ENCODE measurements at places on chromosomes 5 and 9.

DNA sequence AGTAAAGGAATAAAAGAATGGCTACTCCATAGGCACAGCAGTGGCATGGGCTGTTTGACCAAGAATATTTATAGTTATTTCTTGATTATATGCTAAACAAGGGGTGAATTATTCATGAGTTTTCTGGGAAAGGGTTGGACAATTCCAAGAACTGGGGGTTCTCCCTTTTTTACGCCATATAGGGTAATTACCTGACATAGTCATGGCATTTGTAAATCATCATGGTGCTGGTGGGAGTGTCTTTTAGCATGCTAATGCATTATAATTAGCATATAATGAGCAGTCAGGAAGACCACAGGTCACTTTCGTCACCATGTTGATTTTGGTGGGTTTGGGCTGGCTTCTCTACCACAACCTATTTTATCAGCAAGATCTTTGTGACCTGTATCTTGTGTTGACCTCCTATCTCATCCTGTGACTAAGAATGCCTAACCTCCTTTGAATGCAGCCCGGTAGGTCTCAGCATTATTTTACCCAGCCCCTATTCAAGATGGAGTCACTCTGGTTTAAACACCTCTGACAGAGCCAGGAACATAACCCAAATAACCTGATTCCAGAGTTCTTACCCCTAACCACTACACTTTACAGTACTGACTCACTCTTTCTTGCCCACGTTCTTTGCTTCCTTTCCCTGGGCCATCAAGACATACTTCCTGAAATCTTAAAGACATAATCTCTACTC, 25.0 kb upstream of the MRPS30 start:
- no peak for DNase-seq

DNA sequence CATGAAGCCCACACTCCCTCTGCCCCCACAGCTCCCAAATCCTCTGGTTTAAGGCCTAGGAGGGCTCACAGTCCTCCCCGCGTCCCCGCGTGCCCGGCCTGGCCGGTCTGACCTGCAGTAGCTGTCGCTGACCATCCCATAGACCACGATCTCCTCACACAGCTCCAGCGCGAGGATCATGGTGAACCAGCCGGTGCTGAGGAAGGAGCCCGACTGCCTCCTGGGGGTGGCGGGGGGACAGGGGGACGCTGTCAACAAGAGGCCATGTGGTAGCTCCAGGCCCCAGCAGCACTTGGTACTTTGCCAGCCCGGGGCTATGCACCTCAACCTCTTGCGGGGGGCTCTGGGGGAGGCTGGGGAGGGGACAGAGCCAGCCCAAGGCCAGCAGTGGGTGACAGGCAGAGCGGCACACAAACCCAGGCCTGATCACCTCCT, 7.0 kb downstream of the ST6GALNAC4 start:
- no peak for DNase-seq

DNA sequence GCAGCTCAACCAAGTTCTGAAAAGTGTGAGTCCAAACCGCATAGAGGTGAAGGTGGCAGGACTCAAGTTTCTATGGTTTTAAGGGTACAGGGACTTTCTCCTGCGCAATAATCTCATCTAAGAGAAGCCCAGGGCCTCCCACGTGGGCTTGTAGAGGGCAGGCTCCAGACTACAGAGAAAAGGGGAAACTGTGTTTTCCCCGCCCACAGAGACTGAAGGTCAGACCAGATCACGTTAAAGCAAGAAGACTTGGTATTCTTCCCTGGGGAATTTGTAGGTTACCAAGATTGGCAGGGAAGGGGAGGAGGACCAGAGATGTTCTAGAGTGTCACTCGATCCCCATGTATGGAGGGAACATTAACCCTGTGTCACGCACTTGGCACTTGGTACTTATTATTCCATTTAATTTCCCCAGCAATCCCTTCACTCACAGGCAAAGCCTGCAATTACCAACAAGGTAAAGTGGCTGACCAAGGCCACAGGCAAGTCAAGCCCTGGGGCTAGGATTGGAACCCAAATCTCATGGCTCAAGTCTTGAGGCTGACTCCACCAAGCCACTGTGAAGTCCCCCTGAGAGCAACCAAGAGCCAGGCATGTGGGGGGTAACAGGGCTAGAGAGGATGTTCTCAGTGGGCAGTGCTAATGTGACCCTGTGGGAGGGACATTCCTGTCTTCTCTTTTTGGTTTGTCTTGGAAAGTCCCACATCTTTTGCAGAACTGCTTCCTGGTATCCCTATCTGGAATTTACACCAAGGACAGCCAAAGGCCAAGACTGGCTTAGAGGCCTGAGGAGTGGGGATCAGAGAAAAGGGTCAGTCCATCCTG, 18.3 kb upstream of the NEK6 start:
- DNase-seq: no peak

- no peak for DNase-seq
These were observed 4.6 kb upstream of the HNRNPA0 start for GRCh38 chr5:137758715-137759306.

- DNase-seq: no peak
These were observed 18.3 kb upstream of the TEK start for GRCh38 chr9:27090711-27091110.

- DNase-seq: no peak
These were observed 106.3 kb upstream of the MAMDC2 start for GRCh38 chr9:69937360-69937759.

DNA sequence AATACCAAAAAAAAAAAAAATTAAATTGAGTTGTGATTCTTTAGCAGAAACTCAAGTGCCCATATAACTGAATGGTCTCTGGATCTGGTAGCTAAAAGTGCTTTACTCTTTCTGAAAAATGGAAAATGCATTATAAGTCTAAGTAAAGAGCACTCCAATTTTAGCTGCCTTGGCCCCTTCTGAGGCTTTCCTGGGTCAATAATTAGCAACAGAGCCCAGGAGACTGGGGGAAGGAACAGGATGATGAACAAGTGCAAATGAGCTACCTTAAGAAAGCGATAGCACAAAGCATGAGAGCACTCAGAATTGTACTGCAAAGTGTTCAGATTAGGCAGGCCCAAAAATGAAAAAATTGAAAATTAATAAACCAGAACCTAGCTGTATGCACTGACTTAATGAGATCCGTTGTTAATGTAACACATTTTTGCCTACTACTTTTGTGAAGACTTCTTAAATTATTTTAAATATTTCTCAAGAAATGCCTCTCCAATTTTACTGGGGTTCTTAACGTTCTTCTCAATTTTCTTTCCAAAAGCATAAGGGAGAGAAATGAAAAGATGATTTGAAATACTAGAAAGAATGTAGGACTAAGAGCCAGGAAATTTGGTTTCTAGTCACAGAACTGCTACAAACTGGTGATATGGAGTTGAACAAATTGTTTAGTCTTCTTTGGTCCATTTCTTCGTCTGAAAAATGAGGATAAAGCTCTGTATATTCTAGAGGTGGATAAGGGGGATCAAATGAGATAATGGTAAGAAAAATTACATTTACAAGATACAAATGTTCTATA, 566.1 kb downstream of the PDE4D start:
- DNase-seq: no peak

DNA sequence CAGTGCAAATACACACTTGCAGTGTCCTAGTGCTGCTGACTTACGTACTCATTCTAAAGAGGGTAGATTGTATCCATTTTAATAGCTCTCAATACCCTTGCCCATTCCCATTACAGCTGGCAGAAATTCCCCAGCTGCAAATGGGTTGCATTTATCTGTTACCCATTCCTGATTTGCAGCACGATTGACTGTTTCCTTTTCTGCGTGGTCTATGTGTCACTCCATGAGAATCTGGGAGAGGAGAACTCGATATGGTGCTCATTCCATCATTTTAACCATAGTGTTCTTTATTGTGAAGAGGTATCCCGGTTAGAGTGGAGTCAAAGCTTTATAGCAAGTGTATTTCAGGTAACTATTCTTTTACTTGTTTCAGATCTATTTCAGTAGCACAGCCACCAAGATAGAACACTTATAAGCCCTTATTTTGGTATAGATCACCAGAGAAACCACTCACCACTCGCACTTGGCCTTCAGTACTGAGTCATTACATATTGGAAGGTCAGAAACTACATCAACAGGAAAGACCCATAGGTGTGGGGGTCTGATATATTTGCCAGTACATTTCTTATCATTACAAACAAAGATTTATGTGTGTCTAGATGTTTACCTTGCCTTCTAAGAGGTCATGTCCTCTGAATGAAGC, 139.5 kb downstream of the MUSK start:
- DNase-seq: no peak

DNA sequence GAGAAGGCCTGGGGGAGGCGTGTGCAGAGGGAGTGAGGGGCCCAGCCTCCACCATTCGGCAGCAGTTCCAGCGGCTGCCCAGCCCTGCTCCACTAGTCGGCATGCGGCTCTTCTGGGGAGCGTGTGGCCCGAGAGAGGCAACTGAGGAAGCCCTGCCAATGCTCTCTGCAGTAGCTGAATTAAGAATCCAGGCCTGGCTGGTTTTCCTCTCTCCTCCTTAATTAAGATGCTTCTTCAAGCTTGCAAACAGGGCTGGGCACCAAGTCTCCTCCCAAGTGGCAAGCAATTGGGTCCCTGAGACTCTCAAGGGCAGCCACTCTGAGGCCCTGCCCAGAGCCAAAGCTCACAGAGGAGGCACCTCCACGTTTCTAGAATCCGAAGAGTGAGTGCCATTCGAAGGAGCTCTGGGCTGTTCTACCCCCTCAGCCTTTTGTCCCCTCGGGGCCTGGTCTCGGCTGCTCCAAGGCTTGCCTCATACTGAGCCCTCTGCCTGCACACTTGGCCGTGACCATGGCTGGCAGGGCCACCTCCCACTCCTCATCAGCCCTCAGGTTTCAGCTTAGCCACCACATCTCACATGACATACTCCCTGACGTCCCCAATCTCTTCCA, 75.4 kb upstream of the LRRTM2 start:
- no peak for DNase-seq

- no peak for DNase-seq
These were observed 311.6 kb downstream of the PLK2 start for GRCh38 chr5:58148254-58148775.

GRCh38 chr9:86942281-86943200, 4.8 kb downstream of the GAS1 start:
- DNase-seq: no peak

- DNase-seq: no peak
These were observed 45.6 kb upstream of the SLC30A5 start for GRCh38 chr5:69048230-69048629.

DNA sequence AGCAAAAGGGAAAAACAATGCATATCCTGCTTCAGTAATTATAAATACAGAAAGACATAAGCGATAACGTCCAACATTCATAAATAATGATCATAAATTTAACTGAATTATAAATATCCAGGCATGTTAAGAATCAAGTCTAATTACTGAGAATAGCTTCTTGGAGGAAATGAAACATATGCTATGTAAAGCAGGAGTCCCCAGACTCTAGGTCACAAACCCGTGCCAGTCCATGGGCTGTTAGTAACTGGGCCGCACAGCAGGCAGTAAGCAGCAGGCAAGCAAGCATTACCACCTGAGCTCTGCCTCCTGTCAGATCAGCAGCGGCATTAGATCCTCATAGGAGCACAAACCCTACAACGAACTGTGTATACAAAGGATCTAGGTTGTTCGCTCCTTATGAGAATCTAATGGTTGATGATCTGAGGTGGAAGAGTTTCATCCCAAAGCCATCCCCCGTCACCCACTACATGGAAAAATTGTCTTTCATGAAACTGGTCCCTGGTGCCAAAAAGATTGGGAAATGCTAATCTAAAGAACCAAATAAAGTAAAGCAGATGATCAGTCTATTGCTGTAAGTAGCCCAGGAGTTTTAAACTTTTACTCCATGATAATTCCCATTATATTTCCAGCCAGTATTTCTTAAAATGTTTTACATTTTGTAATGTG, 50.4 kb downstream of the CERT1 start:
- no peak for DNase-seq

GRCh38 chr9:95105519-95106287, 211.8 kb downstream of the FANCC start:
- DNase-seq: no peak
